ENCODE measurements at places on chromosomes 12 and 14.
A peak's percentile ranks its signal among the peaks of the same experiment; 100 is the strongest.

DNA sequence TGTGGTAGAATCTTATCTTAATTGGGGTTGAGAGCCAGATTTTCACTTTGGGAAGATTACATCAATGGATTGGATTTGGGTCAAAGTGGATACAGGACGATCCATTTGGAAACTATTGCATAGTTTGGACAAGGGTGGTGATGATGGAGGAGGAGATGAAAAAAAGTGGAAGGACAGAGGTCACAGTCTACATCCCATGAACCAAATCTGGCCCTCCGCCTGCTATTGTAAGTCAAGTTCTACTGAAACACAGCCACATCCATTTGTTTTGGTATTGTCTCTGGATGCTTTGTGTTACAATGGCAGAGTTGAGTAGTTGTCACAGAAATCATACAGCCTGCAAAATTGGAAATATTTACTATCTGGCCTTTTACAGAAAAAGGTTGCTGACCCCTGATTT lies 296.8 kb upstream of the NOS1 start:
- no peak for DNase-seq

GRCh38 chr12:5391653-5392052 lies 40.3 kb upstream of the NTF3 start:
- no peak for DNase-seq

- DNase-seq = no peak
These were observed 92.0 kb upstream of the SLC38A4 start for GRCh38 chr12:46917821-46918220.

- no peak for DNase-seq
These were observed 142.1 kb downstream of the GPR65 start for GRCh38 chr14:88146881-88147649.

DNA sequence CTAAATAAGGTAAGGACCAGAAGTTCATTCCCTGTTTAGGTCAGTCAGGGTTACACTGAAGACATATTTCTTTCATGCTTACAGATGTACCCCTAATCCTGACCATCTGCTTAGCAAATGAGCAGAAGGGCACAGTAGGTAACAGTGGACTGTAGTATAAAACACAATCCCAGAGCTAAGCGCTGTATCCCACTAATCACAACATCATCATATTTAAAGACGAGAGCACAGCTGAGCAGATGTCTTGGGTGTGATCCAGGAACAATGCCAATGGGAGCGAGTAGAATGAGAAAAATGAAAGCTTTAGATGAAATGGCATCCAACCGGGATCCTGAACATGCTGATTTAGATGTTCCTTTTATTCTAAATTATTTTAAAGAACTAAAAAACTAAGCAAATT lies 213.4 kb downstream of the CCER1 start:
- no peak for DNase-seq

DNA sequence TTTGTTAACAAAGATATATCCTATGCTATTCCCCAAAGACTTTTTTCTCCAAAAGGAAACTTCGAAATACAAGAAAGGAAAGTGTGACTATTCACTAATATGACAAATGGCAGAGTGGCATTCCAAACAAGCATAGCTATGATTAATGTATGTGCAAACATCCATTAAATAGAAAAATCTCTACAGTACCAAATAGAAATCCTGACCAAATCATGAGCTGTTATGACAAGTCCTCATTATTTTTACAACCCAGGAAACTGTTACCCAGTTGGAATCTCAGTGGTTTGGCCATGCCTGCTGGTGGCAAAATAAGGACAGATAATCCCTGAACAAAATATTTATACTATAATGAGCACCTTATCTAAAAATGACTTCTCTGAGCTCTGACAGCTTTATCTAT lies 202.1 kb downstream of the SEC23A start:
- DNase-seq = no peak

DNA sequence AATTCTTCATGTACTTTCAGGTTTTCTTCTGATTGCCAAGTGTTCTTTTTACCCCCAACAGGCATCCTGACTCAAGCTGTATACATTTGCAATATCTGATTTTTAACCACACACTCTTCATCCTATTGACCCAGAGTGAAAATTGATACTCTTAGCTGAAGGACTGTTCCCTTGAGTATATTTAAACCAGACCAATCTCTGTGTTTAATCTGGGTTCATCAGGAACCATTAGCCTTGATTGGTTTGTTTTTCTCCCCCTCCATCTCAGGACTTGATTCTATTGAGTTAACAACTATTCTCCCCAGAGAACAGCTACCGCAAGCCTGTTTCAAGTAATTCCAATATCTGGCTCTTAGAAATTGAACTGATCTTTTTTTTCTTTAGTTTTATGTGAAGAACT lies 222.3 kb upstream of the NOVA1 start:
- no peak for DNase-seq

- peak; percentile 88 for DNase-seq
These were observed 21.9 kb upstream of the IFT81 start for GRCh38 chr12:110102255-110102654.

DNA sequence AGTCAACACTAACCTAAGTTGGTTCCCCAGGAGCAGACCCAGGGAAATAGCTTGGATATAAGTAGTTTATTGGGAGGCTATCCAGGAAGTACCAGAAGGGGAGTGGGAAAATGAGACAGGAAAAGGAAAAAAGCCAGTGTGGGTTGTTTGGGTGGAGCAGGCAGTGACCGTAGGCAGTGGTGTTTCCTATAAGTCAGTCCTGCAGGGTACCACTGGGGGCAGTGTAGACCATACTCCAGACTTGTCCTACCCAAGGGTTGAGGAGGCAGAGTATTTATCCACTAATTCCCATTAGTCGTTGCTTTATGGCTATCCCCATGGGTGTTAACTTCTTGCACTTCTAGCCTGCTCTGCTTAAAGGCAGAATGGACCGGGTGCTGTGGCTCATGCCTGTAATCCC lies 6.4 kb upstream of the CCDC60 start:
- DNase-seq = no peak

DNA sequence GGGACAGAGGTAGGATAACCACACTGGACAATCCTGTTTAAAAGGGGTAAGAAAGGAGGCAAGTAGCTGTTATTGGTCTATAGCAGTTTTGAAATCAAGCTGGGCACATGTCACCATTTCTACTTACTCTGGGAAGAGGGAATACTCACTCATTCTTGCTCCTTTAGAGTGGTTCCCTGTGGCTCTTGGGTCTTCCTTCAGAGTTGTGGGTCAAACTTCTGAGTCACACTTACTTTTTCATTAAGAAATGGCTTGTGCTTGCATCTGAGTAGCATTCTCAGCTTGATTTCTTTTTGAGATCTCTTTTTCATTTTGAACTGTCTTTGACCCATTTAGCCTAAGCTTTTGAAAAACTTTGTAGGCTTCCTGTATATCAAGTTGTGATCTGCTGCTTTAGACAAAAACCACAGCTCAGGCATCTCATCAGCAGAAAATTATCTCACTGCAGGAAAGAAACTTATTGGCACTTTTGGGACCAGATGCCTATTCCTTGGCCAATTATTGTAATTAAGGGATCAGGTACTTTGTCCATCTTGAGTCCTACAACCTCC lies 122.2 kb downstream of the AEBP2 start:
- no peak for DNase-seq

- DNase-seq = no peak
These were observed 11.4 kb upstream of the AACS start for GRCh38 chr12:125053821-125054220.

DNA sequence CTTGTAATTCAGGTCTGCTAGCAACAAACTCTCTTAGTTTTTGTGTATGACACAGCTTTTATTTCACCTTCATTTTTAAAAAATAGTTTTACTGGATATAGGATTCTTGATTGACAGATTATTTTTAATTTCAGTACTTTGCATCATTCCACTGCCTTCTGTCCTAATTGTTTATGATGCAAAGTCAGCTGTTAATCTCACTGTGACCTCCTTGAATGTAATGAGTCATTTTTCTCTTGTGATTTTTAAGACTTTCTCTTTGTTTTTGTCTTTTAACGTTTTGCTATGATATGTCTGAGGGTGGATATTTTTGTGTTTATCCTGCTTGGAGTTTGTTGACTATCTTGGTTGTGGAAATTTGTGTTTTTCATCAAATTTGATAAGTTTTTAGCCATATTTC lies 126.3 kb upstream of the FBXO33 start:
- no peak for DNase-seq

DNA sequence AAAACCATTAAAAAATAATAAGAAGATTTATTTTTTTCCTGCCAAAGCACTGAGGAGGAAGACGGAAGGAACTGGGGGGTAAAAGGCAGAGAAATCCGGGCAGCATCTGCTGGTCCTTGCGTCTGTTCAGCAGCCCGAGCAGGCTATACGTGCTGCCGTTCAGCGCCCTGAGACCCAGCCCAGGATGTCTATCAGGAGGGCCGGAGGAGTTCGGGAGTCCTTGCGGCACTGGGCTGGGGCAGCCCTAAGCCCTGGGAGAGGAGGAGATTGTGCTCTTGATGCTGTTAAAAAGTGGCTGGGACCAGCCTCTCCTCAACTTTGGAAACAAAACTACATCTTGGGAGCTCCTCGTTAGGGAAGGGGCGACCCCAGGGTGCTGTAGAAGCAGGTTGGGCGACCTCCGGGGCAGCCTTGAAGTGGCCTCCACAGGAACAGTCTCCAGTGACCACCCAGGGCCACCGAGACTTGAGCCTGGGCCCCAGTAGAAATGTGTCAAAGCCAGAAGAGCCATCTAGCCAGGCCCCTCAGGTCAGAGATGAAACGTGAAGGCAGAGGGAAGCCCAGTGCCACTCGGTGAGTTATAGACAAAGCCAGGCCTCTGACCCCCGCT lies 14.3 kb downstream of the PGF start:
- DNase-seq = no peak

DNA sequence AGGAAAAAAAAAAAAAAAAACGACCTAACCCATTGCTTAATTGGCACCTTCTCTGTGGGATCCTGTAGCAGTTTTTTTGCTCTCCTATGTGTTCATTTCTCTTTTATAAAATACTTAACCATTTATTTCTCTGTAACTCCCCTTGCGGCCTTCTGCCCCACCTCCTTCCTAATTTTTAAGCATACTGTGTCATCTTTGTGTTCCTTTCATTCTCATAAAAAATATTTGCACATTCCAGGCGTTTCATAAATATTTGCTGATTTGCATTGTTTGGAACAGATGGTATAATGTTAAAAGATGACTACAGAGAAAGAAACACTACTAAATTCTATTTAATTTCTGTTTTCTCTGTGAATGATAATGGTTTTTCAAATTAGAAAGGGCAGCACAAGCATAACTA lies 77.9 kb downstream of the NPAS3 start:
- no peak for DNase-seq

DNA sequence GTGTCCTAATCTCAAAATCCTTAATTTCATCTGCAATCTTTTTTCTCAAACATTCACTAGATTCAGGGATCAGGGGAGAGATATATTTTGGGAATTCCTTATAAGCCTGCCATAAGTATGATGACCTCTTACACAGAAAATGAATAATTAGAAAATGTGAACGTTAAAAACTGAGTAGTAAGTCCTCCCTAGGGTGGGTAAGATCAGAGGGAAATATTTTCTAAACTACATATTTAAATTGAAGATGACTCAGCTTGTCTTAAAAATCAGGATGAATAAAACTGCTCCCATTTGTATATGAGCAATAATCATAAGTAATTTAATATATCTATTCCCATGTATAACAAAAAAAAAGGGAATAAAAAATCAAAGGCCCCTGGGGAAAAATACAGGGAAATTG lies 935.5 kb downstream of the TMTC2 start:
- DNase-seq = no peak

Data from RWPE1 (cell line).